ENCODE measurements at places on chromosomes 7 and 10.

GRCh38 chr7:105876964-105877601 is 684 bp upstream of the ATXN7L1 start:
- no peak for DNase-seq

- no peak for DNase-seq
These were observed 49.6 kb downstream of the ANKIB1 start for GRCh38 chr7:92295391-92295790.

DNA sequence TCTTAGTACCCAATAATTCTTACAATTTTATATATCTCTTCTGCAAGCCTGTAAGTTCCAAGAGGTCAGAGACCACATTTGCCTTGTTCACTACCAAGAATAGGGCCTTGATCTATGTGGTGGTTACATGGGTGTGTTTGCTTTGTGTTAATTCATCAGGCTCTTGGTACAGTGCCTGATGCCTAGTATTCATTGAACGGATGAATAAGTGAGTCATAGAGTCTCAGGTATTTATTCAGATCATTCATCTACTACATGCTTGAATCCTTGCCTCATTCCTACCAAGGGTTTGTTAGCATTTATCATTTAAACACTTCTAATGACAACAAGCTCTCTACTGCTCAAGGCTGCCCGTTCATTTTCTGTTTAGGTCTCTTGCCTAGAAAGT is 11.3 kb upstream of the SGPL1 start:
- DNase-seq, result peak; percentile 64

DNA sequence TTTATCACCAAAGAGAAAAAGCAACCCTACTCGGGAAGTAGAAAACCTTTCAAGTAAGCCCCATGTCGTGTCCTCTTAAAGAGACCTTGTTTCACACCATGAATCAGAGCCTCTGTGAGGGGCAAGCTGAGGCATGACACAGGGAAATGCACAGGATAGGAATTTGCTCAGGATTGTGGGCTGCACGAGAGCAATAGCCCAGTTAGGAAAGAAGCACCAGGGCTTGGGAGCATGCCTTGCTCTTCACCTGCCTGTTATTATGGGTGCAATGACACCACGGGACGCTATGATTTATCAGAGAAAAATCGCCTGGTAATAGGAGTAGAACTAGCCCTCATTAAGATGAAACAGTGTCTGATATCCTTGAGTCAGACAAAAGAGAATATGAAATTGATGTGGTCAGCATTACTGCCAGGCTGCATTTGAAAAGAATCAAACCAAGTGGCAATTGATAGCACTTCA is 562.9 kb upstream of the NRP1 start:
- DNase-seq, result no peak

DNA sequence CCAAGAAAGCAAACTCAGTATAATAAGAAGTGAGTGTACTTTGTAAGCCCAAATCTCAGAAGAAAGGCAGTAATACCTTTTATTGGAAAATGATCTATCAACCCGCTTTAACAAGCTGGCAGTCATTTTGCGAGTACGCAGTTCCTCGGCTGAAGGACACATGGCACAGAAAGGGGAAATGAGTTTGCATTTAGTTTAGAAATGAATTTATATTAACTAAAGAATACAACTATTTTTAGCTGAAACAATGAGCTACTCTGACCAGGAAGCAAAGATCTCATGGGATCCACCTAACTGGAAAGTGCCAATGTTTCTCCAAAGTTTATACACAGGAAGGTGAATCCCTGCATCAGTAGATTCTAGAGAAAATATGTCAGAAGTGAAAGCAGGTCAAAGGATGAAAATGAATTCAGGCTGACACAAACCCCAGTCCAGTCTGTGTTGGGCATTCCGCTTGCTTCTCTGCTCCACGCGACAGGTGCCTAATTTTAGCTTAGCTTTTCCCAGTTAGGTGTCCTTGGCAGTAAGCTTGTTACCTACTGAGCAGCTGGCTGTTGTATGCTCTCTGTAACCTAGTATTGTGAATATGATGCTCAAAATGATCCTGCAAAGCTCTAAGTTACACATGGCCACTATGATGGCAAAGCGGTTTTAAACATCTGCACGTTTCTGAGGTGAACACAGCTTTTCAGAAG is 112.8 kb downstream of the LARP4B start:
- DNase-seq, result no peak

- DNase-seq, result no peak
These were observed 196.6 kb upstream of the TMEM196 start for GRCh38 chr7:19969859-19970493.

DNA sequence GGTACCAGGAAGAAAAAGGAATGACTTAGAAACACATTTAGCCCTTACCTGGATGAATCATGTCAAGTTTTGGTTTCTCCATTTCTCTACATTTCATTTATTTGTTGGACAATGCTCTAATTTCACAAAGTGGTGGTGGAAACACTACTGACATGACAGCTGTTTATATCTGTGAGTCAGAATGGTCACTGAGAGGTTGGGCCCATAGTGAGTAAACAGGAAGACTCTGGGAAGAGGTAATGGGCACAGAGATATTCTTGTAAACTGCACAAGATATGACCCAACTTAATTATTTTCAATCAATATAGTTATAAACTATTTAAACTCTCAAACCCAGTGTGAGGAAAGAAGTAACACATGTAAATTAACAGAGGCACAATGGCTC is 176.3 kb upstream of the MEOX2 start:
- DNase-seq, result no peak

DNA sequence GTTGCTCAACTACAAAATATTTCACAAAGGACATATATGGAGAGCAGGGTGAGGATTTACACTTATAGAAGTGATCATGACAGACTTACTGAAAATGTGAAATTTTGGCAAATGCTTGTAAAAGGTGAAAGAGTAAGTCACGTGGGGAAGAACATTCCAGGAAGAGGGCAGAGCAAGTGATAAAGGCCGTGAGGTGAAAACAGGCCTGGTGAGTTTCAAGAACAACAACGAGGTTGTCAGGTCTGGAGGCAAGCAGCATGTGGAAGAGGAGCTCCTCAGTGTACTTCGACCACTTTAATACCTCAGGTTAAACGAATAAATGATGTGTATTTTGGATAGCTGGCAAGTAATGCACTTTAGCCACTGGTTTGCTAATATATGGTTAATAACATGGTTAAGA is 706.7 kb downstream of the PCDH15 start:
- DNase-seq, result no peak

GRCh38 chr7:36296284-36296683 is 93.4 kb upstream of the ANLN start:
- DNase-seq, result no peak

- DNase-seq, result no peak
These were observed 70.3 kb downstream of the ABI1 start for GRCh38 chr10:26790221-26790995.

DNA sequence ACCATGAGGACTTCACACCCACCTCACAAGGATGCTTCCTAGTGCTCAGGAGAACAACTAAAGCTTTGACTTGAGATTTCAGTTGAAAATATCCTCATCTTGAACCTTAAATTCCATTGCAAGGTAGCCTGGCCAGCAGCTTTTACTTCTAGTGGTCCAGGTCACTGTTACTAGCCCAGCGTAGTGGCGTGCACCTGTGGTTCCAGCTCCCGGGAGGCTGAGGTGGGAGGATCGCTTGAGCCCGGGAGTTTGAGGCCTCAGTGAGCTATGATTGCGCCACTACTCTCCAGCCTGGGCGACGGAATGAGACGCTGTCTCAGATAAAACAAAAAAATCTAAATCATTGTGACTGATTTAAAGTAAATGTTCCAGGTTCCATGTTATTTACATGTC is 28.3 kb upstream of the PRKAR1B start:
- DNase-seq, result no peak
